Stimulated activated CD8-positive, alpha-beta memory T cell treated with anti-CD3 and anti-CD28 coated beads, Interleukin-15, amount 100 ng/mL, for 48 hours (primary cell): ENCODE measurements at places on chromosomes 16 and 17.

DNA sequence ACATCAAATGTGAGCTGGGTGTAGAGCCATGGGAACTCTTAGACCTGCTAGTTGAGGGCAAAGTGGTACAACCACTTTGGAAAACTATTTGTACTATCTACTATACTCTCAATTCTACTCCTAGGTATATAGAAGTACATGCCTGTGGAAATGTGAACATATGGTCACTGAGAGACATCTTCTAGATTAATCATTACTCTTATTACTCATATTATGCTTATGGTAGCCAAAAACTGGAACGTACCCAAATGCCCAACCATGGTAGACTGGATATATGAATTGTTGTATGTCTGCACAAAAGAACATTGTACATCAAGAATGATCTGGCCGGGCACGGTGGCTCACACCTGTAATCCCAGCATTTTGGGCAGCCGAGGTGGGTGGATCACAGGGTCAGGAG is 2.7 kb downstream of the WDR45B start:
- no peak for DNase-seq

DNA sequence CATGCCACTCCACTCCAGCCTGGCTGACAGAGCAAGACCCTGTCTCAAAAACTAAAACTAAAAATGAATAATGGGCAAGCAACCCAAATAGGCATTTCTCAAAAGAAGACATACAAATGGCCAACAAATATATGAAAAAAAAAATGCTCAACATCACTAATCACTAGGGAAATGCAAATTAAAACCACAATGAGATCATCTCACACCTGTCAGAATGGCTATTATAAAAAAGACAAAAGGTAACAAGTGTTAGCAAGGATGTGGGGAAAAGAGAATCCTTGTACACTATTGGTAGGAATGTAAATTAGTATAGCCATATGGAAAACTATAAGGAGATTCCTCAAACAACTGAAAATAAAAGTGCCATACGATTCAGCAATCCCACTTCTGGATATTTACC is 7.1 kb upstream of the ERCC4 start:
- no peak for DNase-seq

- DNase-seq = no peak
These were observed 13.3 kb downstream of the USP10 start for GRCh38 chr16:84712801-84713775.

DNA sequence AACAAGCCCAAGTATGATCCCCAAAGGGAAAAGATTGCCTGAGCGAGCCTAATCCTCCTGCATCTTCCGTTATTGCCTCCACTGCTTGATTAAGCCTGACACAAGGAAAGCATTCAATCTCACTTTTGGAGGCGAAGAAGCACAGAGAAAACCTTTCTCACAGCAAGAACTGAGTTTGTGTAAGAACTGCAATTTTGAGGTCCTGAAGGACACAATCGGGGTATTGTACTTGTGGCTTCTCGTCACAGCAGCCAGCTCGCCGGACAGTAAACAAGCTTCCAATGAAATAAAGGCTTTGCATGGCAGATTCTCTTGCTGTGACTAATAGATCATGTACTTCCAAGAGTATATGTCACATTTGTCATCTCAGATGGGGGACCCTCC is 18.7 kb upstream of the FOXF1 start:
- no peak for DNase-seq

DNA sequence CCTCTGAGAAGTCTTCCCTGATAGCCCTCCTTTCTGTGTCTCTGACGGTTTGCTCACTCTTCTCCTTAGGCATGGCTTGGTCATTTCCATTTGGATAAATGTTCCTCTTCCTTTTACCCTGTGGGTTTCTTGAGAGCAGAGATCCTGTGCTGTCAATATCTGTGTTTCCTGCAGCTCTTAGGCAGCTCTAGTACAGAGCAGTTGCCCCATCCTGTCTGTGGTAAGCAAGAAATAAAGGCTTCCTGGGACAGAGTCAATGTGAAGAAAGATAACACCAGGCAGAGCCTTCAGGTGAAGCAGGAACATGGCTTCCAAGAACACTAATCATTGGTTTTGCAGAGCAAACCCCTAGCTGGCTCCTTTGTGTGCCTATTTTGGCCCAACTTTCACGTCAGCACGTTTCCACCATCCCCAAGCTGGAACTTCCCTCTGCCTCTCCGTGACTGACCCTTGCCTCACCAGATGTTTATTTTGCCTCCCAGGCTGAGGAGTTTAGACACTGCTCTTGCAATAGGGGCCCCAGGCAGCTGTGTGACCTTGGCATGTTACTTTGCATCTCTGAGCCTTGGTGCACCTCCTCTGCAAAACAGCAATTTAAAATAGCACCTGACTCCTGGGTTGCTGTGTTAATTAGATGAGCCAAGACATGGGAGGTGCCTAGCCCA is 49.6 kb upstream of the SIAH1 start:
- no peak for DNase-seq

DNA sequence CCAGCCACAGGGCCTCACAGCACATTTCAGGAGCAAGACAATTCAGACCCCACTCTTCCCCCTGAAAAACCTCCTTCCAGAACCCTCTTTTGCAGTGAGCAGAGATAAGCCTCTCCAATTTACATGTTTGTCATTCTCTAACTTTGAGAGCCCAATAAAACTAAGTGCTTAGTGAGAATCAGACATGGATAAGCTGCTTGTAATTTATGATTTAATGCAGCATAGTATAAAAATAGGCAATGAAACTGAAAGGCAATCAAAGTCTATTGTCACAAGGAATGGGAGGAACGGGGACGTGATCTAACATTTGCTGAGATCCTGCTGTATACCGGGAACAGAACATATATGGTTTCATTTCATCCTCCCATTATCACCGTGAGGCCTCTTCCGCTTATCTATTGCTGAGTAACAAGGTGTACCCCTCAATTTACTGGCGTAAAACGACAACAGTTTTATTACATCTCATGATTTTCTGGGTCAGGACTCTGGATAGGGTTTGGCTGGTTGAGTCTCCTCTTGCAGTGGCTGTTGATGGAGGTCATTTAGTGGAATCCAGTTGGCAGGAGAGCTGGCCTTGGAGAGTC is 597.4 kb downstream of the MAF start:
- no peak for DNase-seq

- DNase-seq = no peak
These were observed 70.4 kb upstream of the TANC2 start for GRCh38 chr17:62895320-62896301.

GRCh38 chr17:11388054-11388453 is 147.0 kb downstream of the SHISA6 start:
- DNase-seq = no peak

GRCh38 chr17:6831661-6832263 is at the start of gene TEKT1:
TSS of gene TEKT1 (minus strand) at chr17:6831729. CDS start at chr17:6830376, 1,353 bp downstream.
- DNase-seq = peak; percentile 46

DNA sequence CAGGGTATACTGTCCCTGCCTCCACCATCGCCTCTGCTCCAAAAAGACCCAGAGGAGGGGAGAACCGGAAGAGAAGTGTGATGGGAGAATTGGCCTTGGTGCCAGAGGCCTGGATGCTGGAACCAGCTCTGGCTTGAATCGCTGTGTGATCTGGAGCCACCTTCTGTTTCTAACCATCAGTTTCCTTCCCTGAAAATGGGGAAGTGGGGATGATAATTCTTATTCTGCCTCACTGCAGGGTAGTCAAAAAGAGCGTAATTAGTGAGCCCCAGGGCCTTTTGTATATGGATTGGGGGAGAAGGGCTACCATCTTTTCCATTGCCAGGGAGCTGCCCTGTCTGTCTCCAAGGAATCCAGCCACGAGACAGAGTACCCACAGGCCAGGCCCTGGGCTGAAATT is 52.2 kb downstream of the CCT6B start:
- DNase-seq = no peak

GRCh38 chr16:12089492-12090150 is 113.1 kb downstream of the SNX29 start:
- DNase-seq = peak; percentile 21

DNA sequence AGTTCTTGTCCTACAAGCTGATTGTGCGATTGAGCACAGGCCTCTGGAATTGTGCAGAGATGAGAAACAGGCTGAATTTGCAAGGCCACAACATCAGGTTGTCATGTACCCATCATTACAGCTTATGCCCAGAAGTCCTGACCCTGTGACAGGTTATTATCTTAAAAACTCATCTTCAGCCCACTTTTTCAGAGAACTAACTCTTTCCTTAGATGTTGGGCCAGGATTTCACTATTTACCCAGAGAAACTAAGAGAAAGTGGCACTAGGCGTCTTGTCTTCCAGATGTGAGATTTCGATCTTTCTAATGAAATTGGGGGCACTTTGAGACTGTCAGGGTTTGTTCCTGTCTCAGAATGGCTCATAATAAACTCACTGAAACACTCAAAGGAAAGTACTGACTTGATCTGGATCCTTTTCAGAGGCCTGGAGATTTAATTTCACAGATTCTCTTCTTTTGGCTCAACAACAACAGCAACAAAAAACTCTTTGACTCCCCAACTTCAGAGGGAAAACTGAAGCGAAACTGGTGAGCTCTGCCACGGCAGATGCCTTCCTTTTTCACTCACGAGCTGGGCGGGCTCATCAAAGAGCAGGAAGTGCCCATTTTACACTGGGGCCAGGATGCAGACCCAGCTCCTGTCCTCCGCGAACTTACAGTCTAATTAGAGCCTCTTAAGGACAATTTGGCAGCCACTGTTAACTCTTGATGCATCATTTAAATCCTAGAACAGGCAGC is 17.7 kb upstream of the SLC12A3 start:
- DNase-seq = peak; percentile 15
